ENCODE measurements at places on chromosomes 7 and 10. TPM values are rescaled to one million over a fixed set of nuclear protein-coding genes. Genes with fewer than 3 reads are reported as not detected.
A peak's percentile ranks its signal among the peaks of the same experiment; 100 is the strongest.

TRIM50 gene
- not detected for total RNA-seq

GRCh38 chr10:80506189-80506575 lies 31.5 kb upstream of the SH2D4B start:
- H3K36me3 ChIP-seq: peaks cover 7% of the 10 kb centered on the region
- no peaks in the 10 kb centered on the region for H3K27me3 ChIP-seq
- no peak overlapping the region for H3K4me3 ChIP-seq
- DNase-seq: no peak
- peaks cover 31% of the 10 kb centered on the region for H3K4me1 ChIP-seq
- no peak overlapping the region for H3K27ac ChIP-seq

CHAT gene
- not detected for total RNA-seq

AGAP3 gene
- 62.8 TPM for total RNA-seq

OPN1SW gene
- not detected for total RNA-seq

DNA sequence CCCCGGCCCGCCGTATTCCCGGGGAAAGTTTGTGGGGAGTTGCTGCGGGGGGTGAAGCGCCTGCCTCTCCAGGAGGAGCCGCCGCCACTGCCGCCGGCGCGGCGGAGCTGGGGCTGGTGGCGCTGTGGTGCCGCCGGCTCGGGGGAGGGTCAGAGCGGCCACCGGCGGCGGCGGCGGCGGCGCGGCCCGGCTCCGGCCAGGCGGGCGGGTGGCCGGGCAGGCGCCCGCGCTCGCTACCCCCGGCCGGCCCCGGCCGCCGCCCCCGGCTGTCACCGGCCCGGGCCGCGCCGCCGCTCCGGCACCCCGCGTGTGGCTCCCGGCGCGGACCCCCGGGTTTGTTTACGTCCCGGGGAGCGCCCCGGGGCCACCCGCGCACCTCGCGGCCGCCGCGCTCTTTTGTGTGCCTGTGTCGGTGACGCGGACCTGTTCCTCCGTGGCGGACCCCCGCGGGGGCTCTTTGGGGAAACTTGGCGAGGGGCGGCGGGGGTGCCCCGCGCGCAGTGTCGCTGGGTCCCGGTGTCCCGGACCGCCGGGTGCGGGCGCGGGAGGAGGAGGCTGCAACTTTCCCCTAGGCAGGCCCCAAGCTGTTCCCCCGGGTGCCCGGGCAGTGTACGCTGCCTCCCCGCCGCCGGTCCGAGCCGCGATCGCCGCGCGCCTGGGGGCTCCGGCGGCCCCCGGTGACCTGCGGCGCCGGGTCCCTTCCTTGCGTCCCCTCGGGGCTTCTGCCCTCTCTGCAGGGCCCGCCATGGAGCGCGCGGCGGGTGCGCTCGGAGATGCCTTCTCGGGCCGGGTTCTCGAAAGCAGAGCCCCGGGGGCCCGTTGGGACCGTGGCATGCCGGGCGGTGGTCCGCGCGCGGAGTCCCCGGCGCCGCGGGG lies 593 bp upstream of the CUX1 start:
- DNase-seq: no peak
- peak overlapping the region; percentile 74 for H3K27ac ChIP-seq
- no peaks in the 10 kb centered on the region for H3K27me3 ChIP-seq
- peaks cover 32% of the 10 kb centered on the region for H3K4me1 ChIP-seq
- H3K36me3 ChIP-seq: no peaks in the 10 kb centered on the region
- H3K4me3 ChIP-seq: peak overlapping the region; percentile 89

GRCh38 chr7:3917436-3917835 lies 616.4 kb downstream of the SDK1 start:
- no peaks in the 10 kb centered on the region for H3K36me3 ChIP-seq
- H3K4me1 ChIP-seq: peaks cover 5% of the 10 kb centered on the region
- H3K27me3 ChIP-seq: no peaks in the 10 kb centered on the region
- DNase-seq: no peak
- H3K4me3 ChIP-seq: no peak overlapping the region
- H3K27ac ChIP-seq: no peak overlapping the region

- DNase-seq: no peak
- no peak overlapping the region for H3K4me3 ChIP-seq
- H3K27ac ChIP-seq: no peak overlapping the region
- peaks cover 15% of the 10 kb centered on the region for H3K4me1 ChIP-seq
Observed at GRCh38 chr7:95861041-95861440, 88.7 kb downstream of the DYNC1I1 start.
